ENCODE measurements at places on chromosomes 13 and 19. TPM values are rescaled to one million over a fixed set of nuclear protein-coding genes. Genes with fewer than 3 reads are reported as not detected.
A peak's percentile ranks its signal among the peaks of the same experiment; 100 is the strongest.

SYNGR4 gene
- not detected for total RNA-seq

ZNF610 gene
- 2.5 TPM for total RNA-seq

IFNL1 gene
- total RNA-seq, result not detected

- H3K4me3 ChIP-seq, result no peak overlapping the region
- H3K27me3 ChIP-seq, result no peaks in the 10 kb centered on the region
- no peak for DNase-seq
- no peak overlapping the region for H3K27ac ChIP-seq
- peaks cover 16% of the 10 kb centered on the region for H3K4me1 ChIP-seq
These were observed 90.7 kb downstream of the GNG7 start for GRCh38 chr19:2611483-2612464.

- H3K36me3 ChIP-seq, result peaks cover 66% of the 10 kb centered on the region
- H3K27me3 ChIP-seq, result no peaks in the 10 kb centered on the region
- no peak for DNase-seq
- H3K27ac ChIP-seq, result no peak overlapping the region
- H3K4me3 ChIP-seq, result peak overlapping the region; percentile 62
- peaks cover 14% of the 10 kb centered on the region for H3K4me1 ChIP-seq
These were observed 402 bp upstream of the DYRK1B start for GRCh38 chr19:39834287-39834841.

GRCh38 chr13:44938854-44939253 is 50.4 kb downstream of the NUFIP1 start:
- H3K36me3 ChIP-seq, result peaks cover 7% of the 10 kb centered on the region
- no peak overlapping the region for H3K27ac ChIP-seq
- peaks cover 11% of the 10 kb centered on the region for H3K4me1 ChIP-seq

GRCh38 chr19:52722062-52723003 is 12.5 kb downstream of the ZNF611 start:
- H3K4me1 ChIP-seq, result no peaks in the 10 kb centered on the region
- no peak overlapping the region for H3K27ac ChIP-seq
- no peaks in the 10 kb centered on the region for H3K27me3 ChIP-seq
- peaks cover 4% of the 10 kb centered on the region for H3K36me3 ChIP-seq

DNA sequence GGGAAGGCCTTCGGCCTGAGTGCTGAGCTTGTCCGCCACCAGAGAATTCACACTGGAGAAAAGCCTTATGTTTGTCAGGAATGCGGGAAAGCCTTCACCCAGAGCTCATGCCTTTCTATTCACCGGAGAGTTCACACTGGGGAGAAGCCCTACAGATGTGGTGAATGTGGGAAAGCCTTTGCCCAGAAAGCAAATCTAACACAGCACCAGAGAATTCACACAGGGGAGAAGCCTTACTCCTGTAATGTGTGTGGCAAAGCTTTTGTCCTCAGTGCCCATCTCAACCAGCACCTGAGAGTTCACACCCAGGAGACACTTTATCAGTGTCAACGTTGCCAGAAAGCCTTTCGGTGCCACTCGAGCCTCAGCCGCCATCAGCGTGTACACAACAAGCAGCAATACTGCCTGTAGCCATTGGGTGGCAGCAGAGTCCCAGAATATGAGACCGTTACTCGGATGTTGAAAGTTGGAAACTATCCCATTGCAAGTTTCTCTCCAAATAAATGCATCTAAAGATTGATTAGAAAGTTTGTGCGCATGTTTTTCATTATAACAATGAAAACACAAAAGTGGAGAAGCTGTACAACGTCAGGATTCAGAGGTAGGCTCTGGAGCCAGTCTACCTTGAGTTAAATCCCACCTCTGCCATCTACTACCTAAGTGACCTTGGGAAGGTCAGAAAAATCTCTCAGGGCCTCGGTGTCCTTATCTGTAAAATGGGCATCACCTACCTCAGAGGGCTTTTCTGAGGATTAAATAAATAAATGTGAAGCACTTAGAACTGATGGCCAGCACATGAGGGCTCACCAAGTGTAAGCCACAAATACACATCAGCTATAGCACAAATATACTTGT is 21.1 kb downstream of the ZNF473 start:
- no peaks in the 10 kb centered on the region for H3K27me3 ChIP-seq
- no peak overlapping the region for H3K27ac ChIP-seq
- 0 out of 2 replicates have a peak, but pooled peaks cover 6% of the 10 kb centered on the region for H3K4me1 ChIP-seq
- DNase-seq, result no peak

DNA sequence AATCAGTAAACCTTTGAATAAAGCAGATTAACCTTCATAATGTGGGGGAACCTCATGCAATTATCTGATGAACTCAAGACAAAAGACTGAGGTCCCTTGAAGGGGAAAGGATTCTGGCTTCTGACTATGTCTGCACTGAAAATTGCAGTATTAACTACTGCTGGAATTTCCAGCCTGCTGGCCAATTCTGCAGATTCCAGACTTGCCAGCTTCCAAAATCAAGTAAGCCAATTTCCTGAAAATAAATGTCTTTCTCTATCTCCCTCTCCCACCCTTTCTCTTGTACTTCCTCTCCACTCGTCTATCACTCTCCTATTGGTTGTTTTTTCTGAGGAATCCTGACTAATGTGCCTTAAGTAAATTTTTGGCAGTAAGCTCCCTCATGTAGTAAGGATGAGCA is 1479.9 kb upstream of the PRR20A start:
- H3K4me3 ChIP-seq, result no peak overlapping the region
- no peaks in the 10 kb centered on the region for H3K4me1 ChIP-seq
- no peak for DNase-seq
- H3K27me3 ChIP-seq, result no peaks in the 10 kb centered on the region
- no peaks in the 10 kb centered on the region for H3K36me3 ChIP-seq
- no peak overlapping the region for H3K27ac ChIP-seq

DNA sequence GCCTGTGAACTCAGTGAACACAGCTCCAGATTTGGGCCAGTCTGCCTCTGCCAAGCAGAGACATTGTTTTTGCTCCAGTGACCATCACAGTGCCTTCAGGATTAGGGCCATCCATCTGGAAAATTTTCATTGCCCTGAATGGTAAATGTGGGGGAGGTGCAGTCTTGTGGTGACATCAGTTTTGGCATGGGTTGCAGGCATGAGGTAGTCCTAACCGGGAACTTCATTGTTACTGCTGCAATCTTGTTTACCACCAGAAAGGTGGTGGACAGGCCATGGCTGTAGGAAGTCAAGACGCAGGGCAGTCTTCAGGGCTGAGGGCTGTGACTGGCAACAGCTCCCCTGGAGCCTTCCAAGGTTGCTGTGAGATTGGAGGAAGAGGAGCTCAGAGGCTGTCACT is 55.2 kb downstream of the SPATA13 start:
- no peak for DNase-seq
- H3K4me3 ChIP-seq, result no peak overlapping the region
- H3K36me3 ChIP-seq, result 0 out of 2 replicates have a peak, but pooled peaks cover 2% of the 10 kb centered on the region
- no peak overlapping the region for H3K27ac ChIP-seq

DNA sequence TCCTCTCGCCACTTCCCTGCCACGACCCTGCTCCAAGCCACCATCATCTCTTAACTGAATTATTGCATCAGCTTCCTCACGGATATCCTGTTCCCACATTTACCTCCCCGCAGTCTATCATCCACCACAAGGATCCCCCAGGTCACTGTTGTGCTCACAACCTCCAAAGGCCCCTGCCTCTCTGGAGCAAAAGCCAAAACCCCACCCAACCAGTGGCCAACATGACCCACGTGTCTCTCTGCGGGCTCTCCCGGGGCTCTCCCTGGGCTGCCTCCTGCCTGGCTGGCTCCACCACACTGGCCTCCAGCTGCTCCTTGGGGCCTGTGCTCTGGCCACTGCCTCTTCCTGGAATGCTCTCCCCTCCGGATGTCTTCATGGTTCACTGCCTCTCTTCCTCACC is 809.3 kb downstream of the UQCRFS1 start:
- H3K4me1 ChIP-seq, result no peaks in the 10 kb centered on the region
- no peak overlapping the region for H3K27ac ChIP-seq
- no peak for DNase-seq
- H3K36me3 ChIP-seq, result no peaks in the 10 kb centered on the region
- no peak overlapping the region for H3K4me3 ChIP-seq
- no peaks in the 10 kb centered on the region for H3K27me3 ChIP-seq

GRCh38 chr19:15251749-15252397 is 19.6 kb upstream of the EPHX3 start:
- 0 out of 2 replicates have a peak overlapping the region, but pooled peaks have one; percentile 5 for H3K4me3 ChIP-seq
- H3K36me3 ChIP-seq, result peaks cover 79% of the 10 kb centered on the region
- H3K27me3 ChIP-seq, result no peaks in the 10 kb centered on the region
- DNase-seq, result peak; percentile 92
- H3K4me1 ChIP-seq, result peaks cover 68% of the 10 kb centered on the region
